ENCODE measurements at places on chromosomes 6 and 20.

DNA sequence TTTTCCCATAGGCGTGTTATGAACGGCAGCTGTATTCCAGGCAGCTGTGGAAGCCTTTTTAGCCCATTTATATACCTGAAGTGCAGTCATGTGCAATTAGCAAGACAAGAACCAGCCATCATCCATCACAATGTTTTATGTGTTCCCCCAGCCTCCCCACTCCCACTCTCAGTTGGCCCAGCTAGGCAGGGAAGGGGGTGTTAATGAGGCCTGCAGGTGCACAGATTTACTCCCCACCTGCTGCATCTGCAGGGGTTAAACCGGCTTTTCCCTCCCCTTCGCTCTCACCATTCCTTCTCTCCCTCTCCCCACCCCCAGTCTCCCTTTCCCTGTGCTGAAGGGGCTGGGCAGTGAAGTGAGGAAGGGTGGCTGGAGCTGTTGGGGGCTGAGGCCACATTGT is 149.8 kb upstream of the AKAP12 start:
- no peak for DNase-seq

GRCh38 chr6:16741112-16742016 is 19.9 kb downstream of the ATXN1 start:
- DNase-seq, result no peak

GRCh38 chr6:94600636-94601035 is 976.7 kb upstream of the MANEA start:
- no peak for DNase-seq

DNA sequence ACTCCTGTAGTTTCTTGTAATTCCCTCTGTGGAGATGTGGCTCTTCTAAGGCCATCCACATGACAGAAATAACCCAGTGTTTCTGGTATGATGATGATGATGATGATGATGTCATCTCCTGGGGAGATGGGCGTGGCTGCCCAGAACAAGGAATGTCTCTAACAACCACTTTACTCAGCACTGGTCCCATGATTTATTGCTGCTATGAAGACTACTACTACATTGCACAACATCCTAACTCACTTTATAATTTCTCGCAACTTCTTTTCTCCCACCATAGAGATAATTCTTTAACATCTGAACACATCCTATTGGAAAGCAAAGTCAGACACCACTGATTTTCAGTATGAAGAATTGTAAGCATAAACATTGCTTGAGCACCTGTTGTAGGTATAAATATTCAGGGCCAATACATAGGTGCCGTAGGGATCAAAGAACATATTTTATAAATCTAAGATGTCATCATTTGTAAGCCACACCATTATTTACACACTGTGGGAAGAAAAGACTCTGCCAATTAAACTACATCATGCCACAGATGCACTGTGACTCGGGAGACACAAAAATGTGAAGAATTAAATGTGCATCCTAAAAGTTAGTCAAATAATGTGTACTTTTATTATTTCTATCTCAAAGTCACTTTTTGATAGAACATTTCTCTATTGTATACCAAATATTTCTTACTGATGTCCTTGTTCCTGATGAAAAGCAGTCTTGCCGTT is 6.4 kb downstream of the TPMT start:
- DNase-seq, result no peak

GRCh38 chr20:31851240-31851955 is 6.0 kb upstream of the FOXS1 start:
- no peak for DNase-seq

- DNase-seq, result peak; percentile 3
Measured at GRCh38 chr20:61608275-61609085, 356.4 kb downstream of the CDH4 start.

GRCh38 chr6:45169815-45170214 is 158.3 kb upstream of the RUNX2 start:
- no peak for DNase-seq

DNA sequence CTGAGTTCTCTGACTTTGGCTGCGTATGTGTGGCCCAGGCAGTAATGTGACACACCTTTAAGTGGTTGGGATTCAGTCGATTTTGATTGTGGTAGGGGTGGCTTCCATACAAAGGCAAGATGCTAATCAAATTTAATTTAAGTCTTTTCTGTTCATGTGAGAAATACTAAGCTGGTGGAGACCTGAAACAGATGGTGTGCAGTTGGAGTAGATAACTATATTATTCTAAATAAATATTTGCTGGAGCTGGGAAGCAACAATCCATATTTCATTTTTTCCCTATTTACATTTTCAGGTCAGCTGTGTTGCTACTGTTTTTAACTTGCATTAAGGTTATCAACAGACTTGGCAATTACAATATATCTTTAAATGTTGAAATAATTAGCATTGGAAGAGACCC is 67.4 kb upstream of the C20orf144 start:
- no peak for DNase-seq

DNA sequence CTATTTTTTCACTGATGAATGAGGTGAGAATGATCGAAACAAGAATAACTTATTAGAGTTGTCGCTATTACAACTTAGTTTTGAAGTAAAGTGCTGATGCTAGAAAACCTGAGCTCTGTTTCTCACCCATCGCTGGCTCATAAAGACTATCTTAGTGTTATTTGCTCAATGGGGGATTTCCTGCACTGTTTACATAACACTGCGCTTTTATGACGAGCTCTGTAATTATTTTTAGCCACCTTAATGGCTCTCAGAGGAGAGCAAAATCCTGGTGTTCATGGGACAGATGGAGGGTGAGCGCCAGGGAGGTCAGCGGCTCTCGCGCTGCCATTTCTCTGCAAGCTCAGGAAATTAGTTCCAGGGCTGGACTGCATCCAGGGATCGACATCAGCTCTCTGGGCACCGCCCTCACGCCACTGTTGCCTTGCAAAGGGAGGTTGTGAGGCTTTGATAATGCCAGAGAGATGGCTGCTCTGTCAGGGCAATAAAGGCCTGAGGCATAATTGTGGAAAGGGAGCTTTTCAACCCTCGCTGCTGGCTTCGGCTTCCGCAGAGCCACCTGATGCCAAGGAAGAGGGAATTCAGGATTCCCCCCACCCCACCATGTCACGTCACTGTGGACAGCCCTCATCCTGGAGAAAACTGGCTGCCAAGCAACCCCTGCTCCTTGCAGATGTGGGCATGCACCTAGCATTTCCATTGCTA is 72.0 kb downstream of the DACT2 start:
- no peak for DNase-seq

DNA sequence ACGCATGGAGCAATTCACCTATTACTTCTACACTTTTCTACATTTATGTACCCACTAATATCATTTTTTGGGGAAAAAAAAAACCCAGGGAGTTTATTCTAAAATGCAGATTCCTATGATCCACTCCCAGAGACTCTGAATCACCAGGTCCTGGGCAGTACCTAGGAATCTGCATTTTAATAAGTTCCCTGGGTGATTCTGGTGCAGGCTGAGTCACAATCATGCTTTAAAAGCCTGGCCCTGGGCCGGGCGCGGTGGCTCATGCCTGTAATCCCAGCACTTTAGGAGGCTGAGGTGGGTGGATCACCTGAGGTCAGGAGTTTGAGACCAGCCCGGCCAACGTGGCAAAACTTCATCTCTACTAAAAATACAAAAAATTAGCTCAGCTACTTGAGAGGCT is 43.3 kb upstream of the MLN start:
- no peak for DNase-seq

DNA sequence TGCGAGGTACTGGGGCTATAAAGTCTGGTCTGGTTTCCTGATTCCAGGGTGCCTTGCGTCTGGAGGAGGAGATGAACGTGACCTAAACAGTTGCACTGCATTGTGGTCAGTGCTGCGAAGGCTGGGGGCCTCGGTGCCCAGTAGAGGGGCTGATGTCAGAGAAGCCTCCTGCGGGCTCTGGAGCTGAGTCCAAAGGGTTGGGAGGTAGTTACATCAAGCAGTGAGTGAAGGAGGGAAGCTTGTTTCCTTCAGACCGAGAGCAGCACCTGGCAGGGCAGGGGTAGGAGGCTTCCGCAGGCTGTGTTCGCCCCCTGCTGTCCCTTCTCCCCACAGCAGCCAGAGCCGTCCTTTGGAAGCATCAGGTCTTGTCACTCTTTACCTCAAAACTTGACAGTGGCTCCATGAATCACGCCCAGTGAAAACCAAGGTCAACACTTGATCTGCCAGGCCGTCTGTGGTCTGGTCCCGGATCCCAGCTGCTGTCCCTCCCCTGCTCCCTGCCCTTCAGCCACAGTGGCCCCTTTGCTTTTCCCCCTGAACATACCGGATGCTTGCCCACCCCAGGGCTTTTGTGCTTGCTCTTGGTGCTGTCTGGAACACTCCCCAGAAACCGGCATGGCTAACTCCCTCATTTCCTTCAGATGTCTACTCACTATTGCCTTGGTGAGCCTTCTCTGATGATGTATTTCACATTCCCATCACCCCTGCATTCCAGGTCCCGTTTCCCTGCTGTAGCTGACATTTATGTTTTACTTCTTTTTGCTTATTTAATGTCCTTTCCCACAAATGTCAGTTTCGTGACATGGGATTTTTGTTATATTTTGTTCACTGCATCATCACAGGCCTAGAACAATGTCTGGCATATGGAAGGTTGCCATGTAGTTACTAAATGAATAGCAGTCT is 7.0 kb downstream of the DYNLRB1 start:
- DNase-seq, result peak; percentile 60

DNA sequence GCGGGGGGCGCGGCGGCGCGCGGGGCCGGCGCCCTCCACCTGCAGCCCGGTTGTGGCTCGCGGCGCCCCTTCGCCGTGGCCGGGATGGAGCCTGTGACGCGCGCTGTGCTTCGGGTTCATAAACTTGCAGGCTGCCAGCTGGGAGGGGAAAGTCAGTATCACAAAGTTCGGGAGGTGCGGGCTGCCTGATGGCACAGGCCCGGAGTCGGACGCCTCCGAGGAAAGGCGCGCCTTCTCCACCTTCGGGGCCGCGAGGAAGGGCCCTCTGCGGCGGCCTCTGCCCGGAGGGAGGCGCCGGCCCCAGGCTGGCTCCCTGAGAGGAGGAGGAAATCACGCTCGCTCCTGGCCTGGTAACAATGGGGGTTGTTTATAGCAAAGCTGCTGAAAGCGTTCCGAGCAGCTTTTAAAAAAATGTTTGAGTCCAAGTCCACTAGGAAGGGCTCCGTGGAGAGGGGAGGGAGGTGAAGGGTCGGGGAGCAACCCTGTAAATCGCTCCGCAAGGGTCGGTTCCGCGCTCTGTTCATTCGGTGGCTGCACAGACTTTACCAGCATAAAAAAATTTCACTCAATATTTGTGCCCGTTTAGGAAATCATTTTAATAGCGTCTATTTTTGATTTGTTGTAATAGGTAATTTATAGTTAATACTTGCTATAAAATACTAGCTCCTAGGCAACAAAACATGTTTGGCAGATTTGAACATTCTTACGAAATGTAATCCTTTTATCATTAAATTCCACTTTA is 1.0 kb downstream of the AFDN start:
- peak; percentile 33 for DNase-seq

- no peak for DNase-seq
Measured at GRCh38 chr6:90465686-90466085, 121.2 kb downstream of the MAP3K7 start.

- no peak for DNase-seq
Measured at GRCh38 chr6:28115799-28116198, 8.6 kb upstream of the ZSCAN16 start.

- no peak for DNase-seq
Measured at GRCh38 chr6:3797231-3798054, 45.9 kb upstream of the PXDC1 start.

GRCh38 chr20:5191829-5192569 is 65.2 kb downstream of the CDS2 start:
- DNase-seq, result no peak

GRCh38 chr20:56955680-56956079 is 310.8 kb downstream of the BMP7 start:
- no peak for DNase-seq

- DNase-seq, result no peak
Measured at GRCh38 chr6:47915017-47915416, 133.2 kb downstream of the OPN5 start.

DNA sequence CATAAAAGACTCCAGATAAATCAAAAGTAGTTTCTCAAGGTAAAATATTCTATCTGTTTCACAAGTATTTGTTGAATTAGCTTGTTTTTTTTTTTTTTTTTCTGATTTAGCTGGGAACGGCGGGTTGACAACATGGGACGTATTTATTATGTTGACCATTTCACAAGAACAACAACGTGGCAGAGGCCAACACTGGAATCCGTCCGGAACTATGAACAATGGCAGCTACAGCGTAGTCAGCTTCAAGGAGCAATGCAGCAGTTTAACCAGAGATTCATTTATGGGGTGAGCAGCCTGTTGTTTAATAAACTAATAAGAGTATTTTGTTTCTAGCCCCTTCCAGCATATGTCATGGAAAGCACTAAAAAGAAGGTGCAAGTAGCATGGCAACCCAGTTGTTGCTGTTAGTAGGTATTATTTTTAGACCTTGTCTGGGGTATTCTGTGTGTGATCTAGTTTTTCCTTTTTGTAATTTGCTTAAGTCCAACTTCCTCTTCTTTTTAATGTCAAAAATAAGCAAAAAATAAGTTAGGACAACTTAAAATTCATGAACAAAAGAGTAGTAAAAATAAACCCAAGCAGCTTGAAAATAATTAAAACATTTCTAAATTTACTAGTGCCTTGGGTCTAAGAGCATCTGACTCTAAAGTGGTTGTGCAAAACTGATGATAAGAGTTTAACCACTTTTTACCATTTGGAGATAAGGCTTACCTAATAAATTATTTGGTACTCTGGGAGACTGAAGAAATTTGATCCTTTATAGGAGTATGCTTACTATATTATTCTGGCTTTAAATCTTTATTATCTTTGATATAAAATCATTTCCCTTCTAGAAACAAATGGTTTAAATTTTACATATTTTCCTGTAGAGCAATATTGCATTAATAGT is 70.8 kb upstream of the DYNLRB1 start:
- DNase-seq, result no peak

GRCh38 chr6:39140556-39141167 is 25.7 kb upstream of the SAYSD1 start:
- no peak for DNase-seq

DNA sequence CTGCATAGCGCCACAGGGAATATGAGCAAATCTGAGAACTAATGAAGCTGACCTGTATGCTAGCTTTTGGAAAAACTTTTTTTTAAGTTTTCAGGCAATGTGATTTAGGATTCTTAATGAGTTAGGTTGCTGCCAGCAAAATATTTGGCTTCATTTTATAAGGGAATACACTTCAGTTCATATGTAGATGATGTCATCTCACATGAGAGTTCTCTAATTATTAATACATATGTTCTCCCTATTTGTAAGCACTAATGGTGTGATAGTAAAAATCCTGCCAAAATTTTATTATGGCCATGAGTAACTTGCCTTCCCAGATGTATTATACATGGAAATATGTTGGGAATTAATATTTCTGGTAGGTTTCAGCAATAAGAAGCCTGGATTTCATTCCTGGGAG is 573.8 kb downstream of the EPM2A start:
- DNase-seq, result no peak

GRCh38 chr20:60233018-60233630 is 274.9 kb downstream of the CDH26 start:
- no peak for DNase-seq

- DNase-seq, result no peak
Measured at GRCh38 chr20:46573788-46574584, 23.5 kb upstream of the OCSTAMP start.

DNA sequence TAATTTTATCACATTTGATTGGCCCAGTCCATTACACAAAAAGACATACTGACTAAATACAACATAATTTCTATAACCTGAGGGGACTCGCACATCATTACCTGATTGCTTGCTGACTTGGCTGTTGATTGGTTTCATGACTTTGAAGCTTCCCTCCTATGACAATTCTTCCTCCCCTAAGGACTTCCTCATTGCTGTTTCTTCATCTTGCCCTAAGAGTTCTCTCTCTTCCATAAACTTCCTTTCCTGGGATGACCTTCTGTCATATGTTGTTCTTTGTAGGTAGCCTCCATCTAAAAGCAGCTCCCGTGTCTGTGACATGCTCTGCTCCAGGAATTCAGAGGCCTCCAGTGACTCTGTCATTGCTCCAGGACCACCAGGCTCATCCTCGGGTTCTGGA is 22.6 kb downstream of the RSPH3 start:
- DNase-seq, result no peak
